ENCODE measurements at places on chromosomes 2 and 18.
A peak's percentile ranks its signal among the peaks of the same experiment; 100 is the strongest.

GRCh38 chr2:111231532-111232252 is 111.0 kb downstream of the BCL2L11 start:
- DNase-seq = peak; percentile 43

DNA sequence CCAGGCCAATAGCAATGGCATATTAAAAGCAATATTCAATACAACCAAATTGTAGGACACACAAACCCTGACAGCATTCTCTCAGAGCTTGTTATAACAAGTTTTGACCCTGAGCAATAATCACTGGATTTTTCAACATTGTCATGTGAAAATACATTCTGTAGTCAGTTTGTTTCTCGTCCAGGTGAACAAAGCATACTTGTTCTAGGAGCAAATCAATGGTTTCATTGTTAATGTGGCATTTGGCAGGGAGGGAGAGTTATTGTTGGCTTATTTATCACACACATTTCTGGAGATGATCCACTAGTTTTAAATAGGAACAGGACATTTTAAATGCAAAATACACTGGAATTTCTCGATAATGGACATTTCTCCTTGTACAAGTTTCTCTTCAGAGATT is 69.9 kb upstream of the L3MBTL4 start:
- DNase-seq = no peak

DNA sequence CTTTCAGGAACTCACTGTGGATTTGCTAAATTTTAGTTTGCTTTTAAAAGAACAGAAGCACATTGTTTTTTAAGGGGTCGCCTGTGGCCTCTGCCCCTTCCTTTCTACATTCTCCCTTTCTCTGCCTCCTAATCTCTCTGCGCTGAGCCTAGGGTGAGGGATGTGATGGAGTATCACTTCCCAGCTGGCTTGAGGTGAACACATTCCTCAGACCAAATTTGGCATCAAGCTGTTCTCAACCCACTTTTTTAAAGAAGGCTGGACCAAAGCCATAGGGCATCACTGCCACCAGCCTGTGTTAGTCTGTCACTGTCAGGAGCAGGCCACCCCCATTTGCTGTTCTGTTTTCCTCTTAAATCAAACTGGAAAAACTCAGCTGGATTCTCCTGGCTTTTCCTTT is 27.4 kb downstream of the EIF4E2 start:
- DNase-seq = no peak

GRCh38 chr18:56740645-56741044 is 89.5 kb downstream of the WDR7 start:
- no peak for DNase-seq

DNA sequence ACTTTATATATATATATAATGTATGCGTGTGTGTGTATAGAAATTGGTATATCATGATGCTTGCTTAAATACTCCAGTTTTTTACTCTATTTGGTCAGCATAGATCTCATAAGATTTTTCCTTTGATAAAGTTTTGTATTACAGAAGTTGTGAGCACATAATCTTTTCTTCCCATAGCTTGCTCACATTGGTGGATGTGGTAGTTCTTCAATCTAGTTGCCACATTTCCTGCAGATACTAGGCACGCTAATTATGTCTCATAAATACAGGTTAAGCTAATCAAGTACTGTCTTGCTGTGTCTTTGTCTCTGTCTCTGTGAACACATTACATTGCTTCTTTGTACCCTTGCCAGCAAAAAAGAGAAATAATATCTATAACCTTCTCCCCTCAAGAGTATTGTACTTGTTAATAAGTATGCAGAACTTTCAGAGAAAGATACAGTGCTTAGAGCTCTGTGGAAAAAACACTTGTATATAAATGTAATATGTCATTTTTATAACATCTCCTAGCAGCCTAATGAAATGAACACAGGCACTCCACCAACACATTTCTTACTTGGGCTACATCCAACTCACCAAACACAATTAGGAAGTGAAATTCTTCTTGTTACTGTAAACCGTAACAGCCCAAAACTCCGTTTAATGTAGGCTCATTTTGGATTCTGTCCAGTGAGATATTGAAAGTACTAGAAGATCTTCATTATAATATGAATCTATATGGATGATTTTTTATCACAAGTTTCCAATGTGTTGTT is 306.7 kb upstream of the SLC8A1 start:
- DNase-seq = no peak
